ENCODE measurements at places on chromosomes 16 and 17. TPM values are rescaled to one million over a fixed set of nuclear protein-coding genes. Genes with fewer than 3 reads are reported as not detected.
A peak's percentile ranks its signal among the peaks of the same experiment; 100 is the strongest.

KRTAP4-3 gene
- total RNA-seq, result not detected

- peak; percentile 63 for DNase-seq
- H3K36me3 ChIP-seq, result no peaks in the 10 kb centered on the region
- peaks cover 24% of the 10 kb centered on the region for H3K4me1 ChIP-seq
- peak within 1 kb of the TSS; percentile 81 for H3K4me3 ChIP-seq
- no peaks in the 10 kb centered on the region for H3K27me3 ChIP-seq
Measured at GRCh38 chr16:56729735-56730662, at the start of gene NUP93. TSS of gene NUP93 (plus strand) at chr16:56730129. CDS start at chr16:56748248, 18,119 bp downstream.

DNA sequence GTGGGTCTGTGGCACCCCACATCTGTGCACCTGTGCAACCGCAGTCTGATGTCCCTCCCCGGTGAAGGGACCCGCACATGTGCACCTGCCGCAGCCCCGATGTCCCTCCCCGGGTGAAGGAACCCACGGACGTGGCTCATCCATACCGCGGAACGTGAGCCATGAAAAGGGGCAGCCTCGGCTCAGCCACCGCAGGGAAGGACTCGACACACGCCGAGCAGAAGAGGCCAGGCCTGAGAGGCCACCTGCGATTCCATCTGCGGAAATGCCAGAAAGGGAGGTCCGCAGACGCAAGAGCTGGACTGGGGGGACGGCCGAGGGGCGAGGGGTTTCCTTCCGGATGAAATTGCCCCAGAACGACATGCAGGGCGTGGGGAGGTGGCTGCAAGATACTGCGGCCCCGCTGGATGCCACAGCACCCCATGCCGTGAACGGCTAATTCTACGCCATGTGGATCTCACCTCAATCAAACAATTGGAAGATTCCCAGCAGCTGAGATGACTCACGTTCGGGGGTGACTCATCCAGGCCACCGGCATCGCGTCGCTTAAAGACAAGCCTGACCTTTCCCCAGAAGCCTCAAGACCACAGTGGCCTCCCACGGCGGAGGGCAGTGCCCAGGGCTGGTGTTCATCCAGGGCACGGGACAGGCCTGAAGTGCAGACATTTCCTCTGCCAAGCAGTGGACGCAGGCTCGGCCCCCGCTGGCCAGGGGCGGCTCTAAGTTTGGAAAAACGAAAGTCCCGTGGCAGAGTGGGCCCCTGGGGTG lies 21.0 kb downstream of the SOX8 start:
- no peak overlapping the region for H3K27ac ChIP-seq
- H3K4me1 ChIP-seq, result no peaks in the 10 kb centered on the region
- DNase-seq, result no peak
- no peaks in the 10 kb centered on the region for H3K27me3 ChIP-seq

- H3K27ac ChIP-seq, result no peak overlapping the region
- H3K36me3 ChIP-seq, result no peaks in the 10 kb centered on the region
- H3K4me3 ChIP-seq, result no peak overlapping the region
- H3K4me1 ChIP-seq, result no peaks in the 10 kb centered on the region
Measured at GRCh38 chr16:56866955-56867830, 2.2 kb downstream of the SLC12A3 start.

CD300LF gene
- total RNA-seq, result not detected

- H3K4me3 ChIP-seq, result no peak overlapping the region
- H3K27ac ChIP-seq, result no peak overlapping the region
- H3K27me3 ChIP-seq, result no peaks in the 10 kb centered on the region
- no peaks in the 10 kb centered on the region for H3K36me3 ChIP-seq
- no peak for DNase-seq
Measured at GRCh38 chr17:69810326-69810965, 264.6 kb upstream of the KCNJ16 start.

DNA sequence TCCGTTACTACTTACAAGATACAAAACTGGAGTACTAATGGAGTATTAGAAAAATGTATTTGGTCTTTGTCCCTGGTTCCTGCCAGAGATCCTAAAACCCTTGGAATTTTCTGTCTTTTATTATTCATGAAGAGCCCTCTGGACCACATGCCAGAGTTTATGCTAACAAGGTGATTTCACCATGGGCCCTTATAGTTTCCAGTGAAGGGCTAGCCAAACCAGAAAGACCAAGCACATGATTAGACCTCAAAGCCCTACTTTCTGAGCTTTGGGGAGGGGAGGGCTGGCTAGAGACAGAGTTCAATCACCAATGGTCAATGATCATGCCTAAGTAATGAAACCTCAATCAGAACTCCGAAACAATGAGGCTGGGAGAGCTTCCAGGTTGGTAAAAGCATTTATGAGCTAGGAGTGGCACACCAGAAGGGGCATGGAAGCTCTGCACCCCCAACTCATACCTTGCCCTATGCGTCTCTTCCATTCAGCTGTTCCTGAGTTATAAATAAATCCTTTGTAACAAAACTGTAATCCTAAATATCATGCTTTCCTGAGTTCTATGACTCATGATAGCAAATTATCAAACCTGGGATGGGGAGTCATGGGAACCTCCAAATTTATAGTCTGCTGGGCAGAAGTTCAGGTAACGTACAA lies 10.4 kb downstream of the DCUN1D3 start:
- no peak overlapping the region for H3K27ac ChIP-seq
- no peak for DNase-seq
- peaks cover 8% of the 10 kb centered on the region for H3K36me3 ChIP-seq
- H3K4me1 ChIP-seq, result no peaks in the 10 kb centered on the region

CD300LB gene
- not detected for total RNA-seq

DNA sequence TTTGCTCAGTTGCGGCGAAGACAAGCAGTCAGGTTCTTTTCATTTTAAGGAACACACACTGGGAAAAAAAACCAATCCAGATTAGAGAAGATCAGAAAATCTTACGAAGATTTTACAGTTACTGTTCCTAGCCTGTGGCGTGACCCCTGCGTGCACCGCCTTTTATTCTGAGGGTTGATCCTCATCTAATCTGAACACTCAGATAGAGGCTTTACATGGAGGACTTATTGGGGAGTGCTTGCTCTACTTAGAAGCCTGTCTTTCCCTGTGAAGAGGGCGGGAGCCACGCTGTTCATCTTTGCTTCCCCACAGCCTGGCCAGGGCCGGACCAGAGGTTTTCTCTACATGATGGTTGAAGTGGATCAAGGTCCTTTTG lies 1.4 kb downstream of the TBC1D24 start:
- H3K27me3 ChIP-seq, result peaks cover 12% of the 10 kb centered on the region
- H3K27ac ChIP-seq, result no peak overlapping the region
- H3K36me3 ChIP-seq, result no peaks in the 10 kb centered on the region
- no peak for DNase-seq
- no peak overlapping the region for H3K4me3 ChIP-seq
- peaks cover 21% of the 10 kb centered on the region for H3K4me1 ChIP-seq

GRCh38 chr16:30185683-30186421 lies 2.5 kb downstream of the CORO1A start:
- no peak overlapping the region for H3K4me3 ChIP-seq
- no peaks in the 10 kb centered on the region for H3K27me3 ChIP-seq
- H3K4me1 ChIP-seq, result peaks cover 9% of the 10 kb centered on the region
- no peak for DNase-seq

EXOC3L1 gene
- total RNA-seq, result 11.2 TPM

- no peaks in the 10 kb centered on the region for H3K36me3 ChIP-seq
- DNase-seq, result no peak
- no peak overlapping the region for H3K4me3 ChIP-seq
- H3K27ac ChIP-seq, result no peak overlapping the region
Measured at GRCh38 chr17:74165797-74166365, 37.6 kb upstream of the RPL38 start.

HSBP1 gene
- total RNA-seq, result 13.5 TPM

DNA sequence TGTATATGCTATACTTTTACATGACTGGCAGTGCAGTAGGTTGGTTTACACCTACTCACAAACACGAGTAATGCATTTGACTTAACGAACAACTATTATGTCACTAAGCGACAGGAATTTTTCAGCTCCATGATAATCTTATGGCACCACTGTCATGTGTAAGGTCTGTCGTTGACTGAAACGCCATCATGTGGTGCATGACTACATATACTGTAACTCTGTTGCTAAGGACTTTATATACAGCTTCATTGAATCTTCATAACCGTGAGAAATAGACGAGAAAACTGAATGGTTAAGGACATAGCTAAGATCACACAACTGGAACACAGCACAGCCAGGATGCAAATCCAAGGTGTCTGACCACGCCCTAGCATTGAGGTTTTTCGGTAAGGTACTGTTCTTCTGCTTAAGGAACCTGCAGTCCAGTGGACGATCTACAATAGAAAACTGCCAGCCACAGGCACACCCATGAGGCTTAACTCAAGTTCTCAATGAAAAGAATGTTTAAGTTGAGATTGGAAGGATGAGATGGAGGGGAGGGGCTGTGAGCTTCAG lies 3.3 kb downstream of the CFAP20 start:
- H3K4me3 ChIP-seq, result no peak overlapping the region
- H3K4me1 ChIP-seq, result peaks cover 17% of the 10 kb centered on the region
- no peaks in the 10 kb centered on the region for H3K27me3 ChIP-seq
- H3K27ac ChIP-seq, result peak overlapping the region; percentile 47

GRCh38 chr17:79992649-79993389 lies 42.9 kb downstream of the TBC1D16 start:
- H3K4me1 ChIP-seq, result peaks cover 5% of the 10 kb centered on the region
- no peak overlapping the region for H3K4me3 ChIP-seq
- H3K36me3 ChIP-seq, result no peaks in the 10 kb centered on the region
- no peak for DNase-seq
- no peaks in the 10 kb centered on the region for H3K27me3 ChIP-seq
- no peak overlapping the region for H3K27ac ChIP-seq

WNK4 gene
- not detected for total RNA-seq

GRCh38 chr17:81192386-81193050 lies 26.5 kb upstream of the AATK start:
- H3K4me1 ChIP-seq, result no peaks in the 10 kb centered on the region
- no peak overlapping the region for H3K27ac ChIP-seq
- H3K4me3 ChIP-seq, result no peak overlapping the region
- H3K27me3 ChIP-seq, result no peaks in the 10 kb centered on the region
- DNase-seq, result no peak
- no peaks in the 10 kb centered on the region for H3K36me3 ChIP-seq

- DNase-seq, result no peak
- H3K27me3 ChIP-seq, result no peaks in the 10 kb centered on the region
- no peak overlapping the region for H3K4me3 ChIP-seq
- H3K27ac ChIP-seq, result no peak overlapping the region
- no peaks in the 10 kb centered on the region for H3K36me3 ChIP-seq
Measured at GRCh38 chr17:74194682-74195081, 8.8 kb upstream of the RPL38 start.

GRCh38 chr17:74042744-74043486 lies 160.6 kb upstream of the RPL38 start:
- H3K27me3 ChIP-seq, result no peaks in the 10 kb centered on the region
- peak overlapping the region; percentile 27 for H3K4me3 ChIP-seq
- peak; percentile 78 for DNase-seq
- peak overlapping the region; percentile 60 for H3K27ac ChIP-seq

GRCh38 chr17:33786478-33786877 lies 468.6 kb upstream of the CCL2 start:
- DNase-seq, result no peak
- no peak overlapping the region for H3K4me3 ChIP-seq
- no peak overlapping the region for H3K27ac ChIP-seq
- H3K36me3 ChIP-seq, result no peaks in the 10 kb centered on the region
- H3K27me3 ChIP-seq, result no peaks in the 10 kb centered on the region

LAT gene
- 53.4 TPM for total RNA-seq

DNA sequence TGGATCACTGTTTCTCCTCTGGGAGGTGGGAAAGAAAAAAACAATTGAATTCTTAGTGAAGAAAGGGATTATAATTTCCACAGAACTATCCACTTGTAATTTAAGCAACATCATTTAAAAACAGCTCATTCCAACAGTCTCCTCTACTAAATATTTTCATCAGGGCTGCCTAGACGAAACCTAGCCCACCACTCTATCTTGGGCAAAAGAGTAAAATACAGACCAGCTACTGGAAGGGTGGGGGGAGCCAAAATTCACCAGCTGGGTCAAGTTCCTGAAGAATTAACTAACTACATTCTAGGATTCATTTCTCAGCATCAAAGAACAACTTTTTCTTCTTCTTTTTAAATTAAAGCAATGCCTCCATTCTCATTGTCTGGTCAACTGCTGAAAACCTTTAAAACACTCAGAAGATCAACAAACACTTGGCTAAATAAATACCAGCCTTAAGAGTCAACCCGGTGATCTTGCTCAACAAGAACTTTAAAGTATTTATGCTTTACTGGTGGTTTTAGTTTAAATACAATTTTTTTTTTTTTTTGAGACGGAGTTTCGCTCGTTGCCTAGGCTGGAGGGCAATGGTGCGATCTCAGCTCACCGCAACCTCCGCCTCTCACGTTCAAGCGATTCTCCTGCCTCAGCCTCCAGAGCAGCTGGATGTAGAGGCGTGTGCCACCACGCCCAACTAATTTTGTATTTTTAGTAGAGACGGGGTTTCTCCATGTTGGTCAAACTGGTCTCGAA lies 25.2 kb downstream of the KANSL1 start:
- no peaks in the 10 kb centered on the region for H3K27me3 ChIP-seq
- no peak overlapping the region for H3K4me3 ChIP-seq
- DNase-seq, result no peak
- peaks cover 12% of the 10 kb centered on the region for H3K36me3 ChIP-seq
- no peak overlapping the region for H3K27ac ChIP-seq
- peaks cover 53% of the 10 kb centered on the region for H3K4me1 ChIP-seq

KRT33B gene
- total RNA-seq, result not detected

DNA sequence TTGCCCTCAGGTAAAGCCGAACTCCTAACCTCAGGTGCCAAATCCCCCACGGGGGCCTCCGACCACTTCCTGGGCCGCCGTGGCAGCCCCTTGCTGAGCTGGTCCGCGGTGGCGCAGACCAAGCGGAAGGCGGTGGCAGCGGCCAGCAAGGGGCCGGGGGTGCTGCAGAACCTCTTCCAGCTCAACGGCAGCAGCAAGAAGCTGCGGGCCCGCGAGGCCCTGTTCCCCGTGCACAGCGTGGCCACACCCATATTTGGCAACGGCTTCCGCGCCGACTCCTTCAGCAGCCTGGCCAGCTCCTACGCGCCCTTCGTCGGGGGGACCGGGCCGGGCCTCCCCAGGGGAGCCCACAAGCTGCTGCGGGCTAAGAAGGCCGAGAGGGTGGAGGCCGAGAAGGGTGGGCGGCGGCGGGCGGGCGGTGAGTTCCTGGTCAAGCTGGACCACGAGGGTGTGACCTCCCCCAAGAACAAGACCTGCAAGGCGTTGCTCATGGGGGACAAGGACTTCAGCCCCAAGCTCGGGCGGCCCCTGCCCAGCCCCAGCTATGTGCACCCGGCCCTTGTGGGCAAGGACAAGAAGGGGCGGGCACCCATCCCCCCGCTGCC lies 51.6 kb downstream of the ACTG1 start:
- no peak overlapping the region for H3K4me3 ChIP-seq
- H3K36me3 ChIP-seq, result peaks cover 70% of the 10 kb centered on the region
- no peak overlapping the region for H3K27ac ChIP-seq
- no peaks in the 10 kb centered on the region for H3K27me3 ChIP-seq

STX8 gene
- total RNA-seq, result 7.6 TPM

GRCh38 chr16:78396046-78396445 lies 296.6 kb downstream of the WWOX start:
- no peaks in the 10 kb centered on the region for H3K27me3 ChIP-seq
- no peak for DNase-seq
- no peaks in the 10 kb centered on the region for H3K36me3 ChIP-seq
- H3K4me3 ChIP-seq, result no peak overlapping the region

CCL5 gene
- 43.2 TPM for total RNA-seq

All from ascending aorta (tissue), 2 donors.